ENCODE measurements at places on chromosomes 7 and 10.

- DNase-seq = peak; percentile 58
Observed at GRCh38 chr7:94449151-94449725, 54.5 kb downstream of the COL1A2 start.

DNA sequence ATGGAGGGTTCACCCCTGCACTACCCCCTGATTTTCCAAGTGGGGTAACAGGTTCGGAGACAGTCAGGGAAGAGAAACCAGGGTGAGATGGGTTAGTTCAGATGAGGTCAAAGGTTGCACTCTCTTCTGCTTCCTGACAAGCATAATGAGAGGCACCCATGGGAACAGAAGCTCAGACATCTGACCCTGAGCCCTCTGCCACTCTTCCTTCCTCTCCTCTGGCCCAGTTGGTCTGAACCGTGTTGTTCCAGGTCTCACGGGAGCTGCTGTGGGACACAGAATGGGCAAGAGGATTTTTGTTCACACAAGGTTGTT lies 38.4 kb downstream of the DNAJB12 start:
- no peak for DNase-seq

DNA sequence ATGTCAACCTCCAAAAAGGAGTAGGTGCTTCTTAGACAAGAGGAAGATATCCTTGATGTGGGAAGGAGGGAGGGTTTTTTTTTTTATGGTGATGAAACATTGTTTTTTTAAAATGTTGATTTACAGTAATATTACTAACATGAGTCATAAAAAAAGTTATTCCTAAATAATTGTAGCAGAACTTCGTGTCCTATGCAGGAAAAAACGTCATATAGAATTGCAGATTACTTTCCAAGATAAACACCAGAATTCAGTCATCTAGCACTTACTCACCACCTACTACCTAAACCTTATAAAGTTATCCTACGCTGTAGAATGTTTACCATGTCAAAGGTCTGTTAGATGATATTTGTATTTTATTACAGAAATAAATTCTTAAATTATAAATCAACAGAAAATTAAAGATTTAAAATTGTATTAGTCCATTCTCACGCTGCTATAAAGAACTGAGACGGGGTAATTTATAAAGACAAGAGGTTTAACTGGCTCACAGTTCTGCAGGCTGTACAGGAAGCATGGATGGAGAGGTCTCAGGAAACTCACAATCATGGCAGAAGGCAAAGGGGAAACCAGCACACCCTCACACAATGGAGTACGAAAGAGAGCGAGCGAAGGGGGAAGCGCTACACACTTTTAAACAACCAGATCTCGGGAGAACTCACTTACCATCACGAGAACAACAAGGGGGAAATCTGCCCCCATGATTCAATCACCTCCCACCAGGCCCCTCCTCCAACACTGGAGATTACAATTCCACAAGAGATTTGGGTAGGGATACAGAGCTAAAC lies 105.2 kb upstream of the NEBL start:
- DNase-seq = peak; percentile 86

GRCh38 chr10:31770307-31770902 lies 158.2 kb downstream of the ARHGAP12 start:
- peak; percentile 46 for DNase-seq

- DNase-seq = no peak
Observed at GRCh38 chr10:132520177-132520811, 17.3 kb upstream of the INPP5A start.

DNA sequence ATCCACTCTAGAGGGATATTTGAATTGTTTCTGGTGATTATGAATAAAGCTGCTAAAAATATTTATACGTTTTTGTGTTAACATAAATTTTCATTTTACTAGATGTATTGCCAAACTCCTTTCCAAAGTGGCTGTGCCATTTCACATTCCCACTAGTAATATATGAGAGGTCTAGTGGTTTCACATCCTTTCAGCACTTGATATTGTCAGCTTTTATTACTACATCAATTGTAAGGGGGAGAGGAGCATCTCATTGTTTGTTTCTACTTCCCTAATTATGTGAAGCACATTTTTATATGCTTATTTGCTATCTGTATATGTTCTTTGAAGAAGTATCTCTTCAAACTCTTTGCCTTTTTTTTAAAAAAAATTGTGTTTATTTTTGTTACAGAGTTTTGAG lies 184.5 kb downstream of the ADK start:
- DNase-seq = no peak

DNA sequence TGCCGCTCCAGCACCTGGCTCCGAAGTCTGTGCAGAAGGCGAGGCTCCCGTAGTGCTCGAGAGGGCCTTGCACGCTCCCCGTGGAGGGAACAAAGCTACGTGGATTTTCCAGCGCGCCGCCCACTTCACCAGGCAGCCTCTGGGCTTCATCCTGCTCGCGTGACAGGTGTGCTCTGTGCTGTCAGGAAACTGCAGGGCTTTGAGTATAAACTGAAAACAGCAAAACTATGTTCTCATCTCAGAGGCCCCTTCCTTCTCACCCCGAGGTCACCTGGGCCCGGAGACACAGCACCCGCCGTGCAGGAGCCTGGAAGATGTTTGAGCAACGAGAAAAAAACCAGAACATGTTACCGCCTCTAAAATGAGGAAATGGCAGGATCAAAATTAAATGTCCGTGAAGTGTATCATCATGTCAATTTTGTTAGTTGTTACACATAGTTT lies 17.6 kb upstream of the GPR146 start:
- no peak for DNase-seq

Measured in PC-3 (cell line).